ENCODE measurements at places on chromosomes 7 and 10. TPM values are rescaled to one million over a fixed set of nuclear protein-coding genes. Genes with fewer than 3 reads are reported as not detected.

Gene ANXA8L1
- total RNA-seq, result 0.18 TPM

GRCh38 chr7:139827042-139827441, 2.0 kb upstream of the TBXAS1 start:
- no peak for DNase-seq

Gene LIPJ
- not detected for total RNA-seq

Gene MSMB
- total RNA-seq, result not detected

DNA sequence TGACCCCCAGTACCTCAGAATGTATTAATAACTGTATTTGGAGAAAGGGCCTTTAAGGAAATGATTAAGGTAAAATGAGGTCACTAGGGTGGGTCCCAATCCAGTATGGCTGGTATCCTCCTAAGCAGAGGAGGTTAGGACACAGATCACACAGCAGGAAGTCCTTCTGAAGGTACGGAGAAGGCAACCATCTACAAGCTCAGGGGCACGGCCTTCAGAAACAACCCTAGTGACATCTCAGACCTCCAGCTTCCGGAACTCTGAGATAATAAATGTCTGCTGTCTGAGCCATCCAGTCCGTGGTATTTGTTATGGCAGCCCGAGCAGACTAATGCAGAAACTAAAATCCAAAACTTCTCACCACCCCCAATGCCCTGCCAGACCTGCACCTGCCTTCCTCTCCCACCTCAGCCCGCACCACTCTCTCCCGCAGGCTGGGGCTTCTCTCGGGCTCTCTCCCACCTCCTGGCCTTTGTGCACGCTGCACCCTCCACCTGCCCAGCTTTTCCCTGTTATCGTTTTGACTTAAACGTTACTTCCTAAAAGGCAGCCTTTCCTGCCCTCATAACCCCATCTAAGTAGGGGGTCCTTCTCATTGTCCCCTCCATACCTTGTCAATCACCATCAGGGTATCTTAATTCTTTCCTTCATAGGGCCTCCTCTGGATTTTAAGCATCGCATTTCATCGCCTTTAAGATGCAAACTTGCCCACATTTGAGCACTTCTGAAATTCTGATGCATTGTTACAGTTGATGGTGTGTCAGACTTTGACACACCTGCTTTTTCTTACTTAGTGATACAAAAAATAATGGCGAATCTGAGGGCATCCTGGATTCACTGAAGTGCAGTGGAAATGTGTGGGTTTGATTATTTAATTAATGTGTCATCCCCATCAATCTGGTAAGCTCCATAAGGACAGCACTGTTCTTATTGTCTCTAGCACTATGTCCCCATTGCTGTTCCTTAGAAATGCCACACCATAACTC, 32.2 kb upstream of the AQP1 start:
- no peak for DNase-seq

Gene CFAP69
- total RNA-seq, result 0.72 TPM

GRCh38 chr7:122520971-122521555, 177.9 kb downstream of the RNF133 start:
- no peak for DNase-seq

Gene H2BK1
- total RNA-seq, result not detected

Measured in IMR-90 (cell line).